NCI-H2227 treated with DMSO at 0.1 percent for 48 hours (cell line): ENCODE measurements at places on chromosomes 7 and 10.

GRCh38 chr10:28403090-28403489, 100.2 kb upstream of the MPP7 start:
- no peak for DNase-seq

- no peak for DNase-seq
These were observed 137.3 kb downstream of the ANLN start for GRCh38 chr7:36526863-36527548.

DNA sequence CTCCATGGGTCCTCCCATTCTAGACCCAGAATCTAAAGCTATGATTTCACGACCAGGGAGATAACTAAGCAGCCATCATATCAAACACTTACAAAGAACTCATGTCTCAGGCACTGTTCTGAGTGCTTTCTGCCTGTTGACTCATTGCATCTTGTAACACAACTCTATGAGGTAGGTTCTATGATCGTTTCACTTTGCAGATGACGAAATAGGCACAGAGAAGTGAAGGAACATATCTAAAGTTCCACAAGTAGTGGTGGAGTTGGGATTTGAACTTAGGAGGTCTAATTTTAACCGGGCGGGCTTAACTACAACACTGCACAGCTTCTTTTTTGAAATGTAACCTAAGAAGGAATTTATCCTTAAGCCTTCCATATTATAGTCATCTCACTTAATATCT, 2.9 kb downstream of the RBP4 start:
- no peak for DNase-seq

GRCh38 chr10:111072232-111072631, 4.6 kb upstream of the ADRA2A start:
- DNase-seq: no peak

DNA sequence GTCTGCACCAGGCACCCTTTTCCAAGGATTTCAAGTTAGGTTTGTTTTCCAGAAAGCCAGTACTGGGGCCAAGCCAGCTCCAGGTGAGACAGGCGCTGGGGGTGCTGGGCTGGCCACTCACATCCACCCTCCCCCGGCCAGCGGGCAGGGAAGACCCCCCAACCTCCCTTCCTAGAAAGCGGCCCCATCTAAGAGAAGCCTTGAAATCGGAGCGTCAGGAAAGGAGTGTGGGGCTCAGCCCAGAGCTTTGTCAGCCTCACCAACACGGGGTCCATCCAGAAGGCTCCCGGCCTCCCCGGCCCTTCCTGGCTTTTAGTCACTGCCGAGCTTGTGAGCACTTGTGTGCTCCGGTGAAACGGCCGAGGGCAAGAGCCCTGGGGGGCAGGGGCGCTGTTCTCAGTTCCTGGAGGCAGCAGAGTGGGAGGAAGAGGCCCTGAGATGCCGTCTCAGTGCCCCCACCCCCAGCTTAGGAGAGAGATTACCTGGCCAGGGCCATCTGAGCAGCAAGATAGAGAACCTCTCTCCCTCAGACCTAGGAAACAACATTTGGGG, 39.6 kb downstream of the PDGFA start:
- no peak for DNase-seq

DNA sequence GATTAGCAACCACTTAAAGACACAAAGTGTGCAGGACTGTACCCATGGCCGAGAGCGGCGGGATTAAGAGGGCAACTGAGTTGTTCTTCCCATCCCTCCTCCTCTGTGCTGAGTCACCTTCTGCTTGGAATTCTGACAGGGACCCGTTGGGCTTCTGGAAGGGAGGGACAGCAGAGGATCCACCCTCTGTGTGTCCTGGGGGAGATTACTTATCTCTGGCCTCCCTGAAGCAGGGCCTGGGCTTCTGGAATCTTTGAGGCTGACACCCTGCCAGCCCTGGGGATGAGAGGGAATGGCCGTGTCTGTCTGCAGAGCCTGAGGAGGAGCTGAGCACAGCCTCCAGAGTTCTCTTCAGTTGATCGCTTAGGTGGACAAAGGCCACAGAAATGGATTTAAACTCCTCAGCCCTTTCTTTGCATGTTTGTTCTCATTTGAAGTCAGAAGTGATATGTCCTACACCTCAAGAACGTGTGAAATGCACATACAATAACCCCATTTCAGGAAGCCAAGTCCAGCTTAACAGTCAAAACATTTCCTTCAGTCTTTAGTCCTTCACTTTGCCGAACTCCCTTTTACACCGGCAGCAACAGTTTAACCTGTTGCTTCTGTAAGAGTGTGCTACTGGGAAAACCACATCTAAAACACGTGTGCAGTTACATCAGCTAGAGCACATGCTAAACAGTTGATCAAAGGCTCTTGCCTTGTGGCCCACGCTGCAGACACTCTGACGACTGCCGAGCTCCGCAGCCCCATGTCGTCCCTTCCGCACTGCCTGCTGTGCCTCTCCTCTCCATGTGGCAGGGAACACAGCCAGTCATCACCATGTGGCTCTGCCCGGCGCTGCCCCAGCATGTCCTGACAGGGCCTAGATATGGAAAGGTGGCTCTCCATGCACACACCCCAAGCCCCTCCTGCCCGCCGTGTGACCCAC, 55.7 kb downstream of the IKZF1 start:
- no peak for DNase-seq

GRCh38 chr7:17020250-17020649, 138.5 kb upstream of the AGR3 start:
- DNase-seq: no peak

- DNase-seq: no peak
These were observed 164.1 kb upstream of the RHEB start for GRCh38 chr7:151683615-151684407.

GRCh38 chr10:78412605-78413004, 378.9 kb downstream of the RPS24 start:
- DNase-seq: no peak

DNA sequence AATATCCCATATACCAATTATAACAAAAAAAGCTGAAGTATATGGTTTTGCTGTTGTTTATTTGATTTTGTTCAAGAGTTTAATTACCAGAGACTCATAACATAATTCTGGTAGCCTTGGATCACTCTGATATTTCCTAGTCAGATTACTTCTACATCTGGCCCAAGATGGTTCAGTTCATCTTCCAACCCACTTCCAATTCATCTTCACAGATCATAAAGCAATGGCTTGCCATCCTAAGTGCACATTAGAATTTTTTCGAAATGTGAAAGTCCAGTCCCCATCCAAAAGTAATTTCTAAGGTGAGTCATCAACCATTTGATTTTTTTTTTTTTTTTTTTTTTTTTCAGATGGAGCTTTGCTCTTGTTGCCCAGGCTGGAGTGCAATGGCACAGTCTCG, 8.0 kb upstream of the HIBADH start:
- DNase-seq: no peak

- no peak for DNase-seq
These were observed 57.3 kb upstream of the GSAP start for GRCh38 chr7:77473229-77474005.

- DNase-seq: no peak
These were observed 5.6 kb downstream of the BTBD16 start for GRCh38 chr10:122276611-122277208.

GRCh38 chr10:17035446-17035845, 94.2 kb downstream of the CUBN start:
- no peak for DNase-seq

GRCh38 chr10:99523251-99523773, 9.4 kb upstream of the NKX2-3 start:
- DNase-seq: no peak

- DNase-seq: no peak
These were observed 2.0 kb downstream of the HOXA11 start for GRCh38 chr7:27182861-27183681.

DNA sequence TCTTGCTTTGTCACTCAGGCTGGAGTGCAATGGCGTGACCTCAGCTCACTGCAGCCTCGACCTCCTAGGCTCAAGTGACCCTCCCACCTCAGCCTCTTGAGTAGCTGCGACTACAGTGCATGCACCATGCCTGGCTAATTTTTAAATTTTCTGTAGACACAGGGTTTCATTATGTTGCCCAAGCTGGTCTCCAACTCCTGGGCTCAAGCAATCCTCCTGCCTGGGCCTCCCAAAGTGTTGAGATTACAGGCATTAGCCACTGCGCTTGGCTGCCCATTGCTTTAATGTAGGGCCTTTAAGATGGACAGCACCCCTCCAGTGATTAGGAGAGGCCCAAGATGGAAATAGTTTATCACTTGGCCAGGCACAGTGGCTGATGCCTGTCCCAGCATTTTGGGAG, 39.4 kb downstream of the NIPSNAP2 start:
- no peak for DNase-seq

DNA sequence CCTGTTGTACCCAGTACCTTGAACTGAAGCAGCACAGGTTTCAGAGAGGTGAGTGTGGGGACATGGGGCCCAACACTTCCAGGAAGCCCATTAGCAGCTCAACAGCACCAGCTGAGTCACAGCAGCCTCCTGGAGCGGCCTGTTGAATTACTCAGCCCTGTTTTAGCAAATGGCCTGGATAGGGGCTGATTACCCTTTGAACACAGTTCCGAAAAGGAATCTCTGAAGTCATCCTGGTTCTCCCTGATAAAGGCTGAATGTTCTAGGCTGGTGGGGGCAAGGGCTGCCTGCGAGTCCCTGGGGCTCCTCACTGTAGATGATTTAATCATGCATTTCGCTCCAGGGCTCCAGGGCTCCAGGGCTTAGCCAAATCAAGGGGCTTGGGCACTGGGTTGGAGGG, 287.5 kb downstream of the GRID1 start:
- no peak for DNase-seq

DNA sequence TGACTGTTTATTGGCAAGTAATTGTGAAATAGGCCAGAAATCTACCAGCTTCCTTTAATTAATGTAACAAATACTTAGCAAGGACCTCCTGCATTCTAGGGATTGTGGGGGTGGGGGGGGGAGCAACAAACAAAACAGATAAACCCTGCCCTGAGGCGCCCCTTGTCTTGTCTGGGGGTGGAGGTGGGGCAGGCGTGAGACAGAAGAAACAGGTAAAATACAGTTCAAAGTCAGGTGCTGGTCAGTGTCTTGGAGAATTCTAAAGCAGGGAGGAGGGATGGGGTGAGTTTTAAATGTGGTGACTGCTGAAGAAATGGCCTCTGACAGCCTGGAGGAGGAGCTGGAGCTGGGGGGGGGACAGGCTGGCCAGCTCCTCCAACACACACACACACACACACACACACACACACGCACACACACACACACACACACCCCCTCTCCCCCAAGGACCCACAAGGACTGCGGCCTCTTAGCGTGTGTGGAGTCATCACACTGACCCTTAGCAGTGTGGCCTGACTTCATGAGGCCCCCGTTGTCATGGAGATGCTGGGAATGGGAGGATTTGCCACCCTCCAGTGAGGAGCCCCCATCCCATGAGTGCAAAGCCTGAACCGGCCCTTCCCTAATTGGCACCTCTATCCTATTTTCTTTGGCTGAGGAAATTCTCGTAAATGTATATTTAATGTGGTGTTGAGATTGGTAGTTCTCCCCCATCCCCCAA, 190.4 kb downstream of the MGMT start:
- DNase-seq: no peak

- no peak for DNase-seq
These were observed 96.5 kb upstream of the MACROH2A2 start for GRCh38 chr10:69955897-69956740.

DNA sequence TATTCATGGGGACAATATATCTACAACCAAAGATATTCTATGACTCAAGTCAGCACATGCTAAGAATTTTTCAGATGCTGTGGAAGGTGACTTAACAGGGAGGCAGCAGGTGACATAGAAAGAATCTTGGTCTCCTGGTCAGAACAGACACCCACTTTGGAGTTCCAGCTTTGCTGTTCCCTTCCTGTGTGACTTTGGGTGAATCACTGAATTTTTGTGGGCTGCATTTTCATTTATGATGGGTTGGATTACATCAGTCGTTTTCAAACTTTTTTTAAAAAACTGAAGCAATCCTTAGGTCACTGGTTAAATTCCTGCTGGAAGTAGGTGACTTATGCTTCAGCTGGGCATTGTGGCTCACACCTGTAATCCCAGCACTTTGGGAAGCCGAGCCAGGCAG, 24.9 kb downstream of the RGR start:
- no peak for DNase-seq

DNA sequence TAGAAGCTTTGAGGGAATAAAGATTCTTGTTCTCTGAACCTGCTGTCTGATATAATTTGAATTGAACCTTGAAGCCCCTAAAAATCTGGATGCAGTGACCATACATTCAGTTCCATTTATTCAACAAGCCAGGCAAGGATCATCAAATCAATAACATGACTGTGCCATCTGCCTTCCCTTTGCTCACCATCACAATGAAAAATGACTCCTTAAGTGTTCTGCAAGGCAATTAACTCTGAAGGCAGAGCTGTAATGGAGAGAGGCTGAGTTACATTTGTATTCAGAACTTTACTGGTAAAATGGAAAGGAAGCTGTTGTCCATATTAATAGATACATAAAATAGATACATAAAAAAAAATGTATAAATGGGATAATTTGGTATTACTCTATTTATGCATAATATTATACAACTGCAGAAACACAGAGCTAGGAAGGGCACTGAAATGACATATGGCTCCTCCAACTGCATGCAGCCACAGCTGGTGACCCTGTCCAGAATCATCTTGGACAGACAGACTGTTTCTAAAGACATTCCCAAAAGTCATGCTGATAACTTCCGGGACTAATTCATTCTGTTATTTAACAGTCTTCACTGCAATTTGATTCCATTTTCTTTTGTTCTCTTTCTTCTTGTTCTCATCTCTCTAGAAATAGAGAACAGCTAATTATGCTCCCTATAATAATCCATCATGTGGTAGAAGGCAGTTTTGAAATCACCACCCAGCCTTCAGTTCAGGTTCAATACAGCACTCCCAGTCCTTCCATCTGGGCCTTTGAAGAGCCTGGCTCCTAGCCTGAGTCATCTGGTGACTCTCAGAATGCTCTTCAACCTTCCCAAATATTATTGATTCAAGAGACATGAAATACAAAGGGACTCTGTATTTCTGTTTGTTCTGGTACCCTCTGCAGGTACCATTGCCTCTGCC, 412.6 kb downstream of the GFRA1 start:
- DNase-seq: peak; percentile 40

- no peak for DNase-seq
These were observed 129.3 kb upstream of the PHYHIPL start for GRCh38 chr10:59047180-59047579.
